ENCODE measurements at places on chromosomes 2 and 18.

DNA sequence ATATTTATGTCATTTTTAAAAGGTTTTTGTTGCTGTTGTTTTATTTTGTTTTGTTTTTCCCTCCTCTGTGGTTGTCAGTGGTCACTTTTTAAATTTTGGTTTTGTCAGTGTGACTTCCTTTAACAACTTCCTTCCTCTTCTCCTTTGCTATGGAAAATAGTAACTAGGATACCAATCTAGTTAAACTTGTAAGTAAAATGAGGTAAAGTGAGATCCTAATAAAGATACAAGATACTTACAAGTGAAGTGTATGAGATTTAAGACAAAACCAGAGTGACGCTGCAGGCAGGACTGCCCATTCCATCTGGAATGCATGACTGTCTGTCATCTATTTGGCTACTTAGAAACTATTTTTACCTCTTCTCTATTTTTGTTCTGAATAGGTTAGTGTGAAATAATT lies 30.6 kb upstream of the CREB1 start:
- no peak for DNase-seq

DNA sequence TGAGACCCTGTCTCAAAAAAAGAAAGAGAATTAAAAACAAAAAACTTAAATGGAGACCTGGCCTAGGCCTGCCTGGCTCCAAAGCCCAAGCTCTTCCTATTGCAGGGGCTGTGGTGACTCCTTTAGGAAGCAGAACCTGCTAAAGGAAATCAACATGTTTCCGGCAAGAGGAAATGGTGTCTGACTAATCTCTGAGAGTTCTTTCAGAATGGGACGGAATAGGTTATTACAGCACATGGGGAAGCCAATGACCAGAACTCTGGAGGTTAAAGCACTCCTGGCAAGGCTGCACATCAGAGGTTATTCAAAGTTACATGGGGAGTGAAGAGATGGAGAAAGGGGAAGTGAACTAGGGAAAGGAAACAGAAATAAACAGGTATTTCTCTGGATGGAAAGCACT lies 21.4 kb downstream of the KIF3C start:
- DNase-seq: no peak

- DNase-seq: no peak
Measured at GRCh38 chr18:2171840-2172625, 399.3 kb downstream of the METTL4 start.

- no peak for DNase-seq
Measured at GRCh38 chr18:46601141-46601805, 55.7 kb downstream of the LOXHD1 start.

All from GM13977 (cell line).